Bronchial epithelial cell (primary cell): ENCODE measurements at places on chromosomes 3 and 15.
A peak's percentile ranks its signal among the peaks of the same experiment; 100 is the strongest.

- DNase-seq: no peak
These were observed 155.7 kb downstream of the GREM1 start for GRCh38 chr15:32873284-32874114.

- DNase-seq: peak; percentile 5
These were observed 197.8 kb upstream of the RBMS3 start for GRCh38 chr3:29083081-29083480.

GRCh38 chr15:93058904-93059427 is 30.0 kb downstream of the RGMA start:
- no peak for DNase-seq

- no peak for DNase-seq
These were observed at the start of gene IL16 for GRCh38 chr15:81196576-81197254. Gene IL16 (plus strand): TSS chr15:81196879. CDS start chr15:81225400, 28,521 bp downstream.
